ENCODE measurements at places on chromosomes 7 and 10.

DNA sequence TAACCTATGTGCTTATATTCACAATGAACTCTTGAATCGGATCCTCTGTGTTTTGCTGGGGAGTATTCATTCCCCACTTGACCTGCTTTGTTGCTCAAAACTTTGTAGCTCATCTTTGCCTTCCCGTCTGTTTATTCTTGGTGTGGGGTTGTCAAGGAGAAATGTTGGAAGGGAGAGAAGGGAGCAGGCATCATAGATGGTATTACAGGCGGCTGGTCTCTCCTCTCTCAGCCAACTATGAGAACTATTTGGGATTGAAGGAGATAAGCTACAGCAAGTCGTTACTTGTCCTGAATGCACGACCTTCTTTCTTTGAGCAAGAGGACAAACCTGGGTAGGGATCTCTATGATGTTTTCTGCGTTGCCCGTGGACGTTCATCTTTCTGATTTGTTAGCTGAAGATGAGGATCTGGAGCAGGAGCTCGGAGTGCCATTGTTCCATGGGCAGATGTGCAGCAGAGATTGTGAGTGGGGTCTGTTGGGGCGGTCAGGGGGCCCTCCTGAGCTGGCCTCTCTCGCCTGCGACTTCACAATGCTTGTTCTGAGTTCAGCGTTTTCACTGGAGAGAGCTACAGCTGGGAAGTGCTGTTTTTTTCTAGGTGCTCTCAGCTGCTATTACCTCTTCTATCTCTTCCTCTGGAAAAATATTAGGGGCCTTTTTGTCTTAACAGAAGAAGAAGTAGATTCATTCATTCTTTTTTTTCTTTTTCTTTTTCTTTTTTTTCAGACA, 126.9 kb upstream of the KLF6 start:
- DNase-seq = no peak

DNA sequence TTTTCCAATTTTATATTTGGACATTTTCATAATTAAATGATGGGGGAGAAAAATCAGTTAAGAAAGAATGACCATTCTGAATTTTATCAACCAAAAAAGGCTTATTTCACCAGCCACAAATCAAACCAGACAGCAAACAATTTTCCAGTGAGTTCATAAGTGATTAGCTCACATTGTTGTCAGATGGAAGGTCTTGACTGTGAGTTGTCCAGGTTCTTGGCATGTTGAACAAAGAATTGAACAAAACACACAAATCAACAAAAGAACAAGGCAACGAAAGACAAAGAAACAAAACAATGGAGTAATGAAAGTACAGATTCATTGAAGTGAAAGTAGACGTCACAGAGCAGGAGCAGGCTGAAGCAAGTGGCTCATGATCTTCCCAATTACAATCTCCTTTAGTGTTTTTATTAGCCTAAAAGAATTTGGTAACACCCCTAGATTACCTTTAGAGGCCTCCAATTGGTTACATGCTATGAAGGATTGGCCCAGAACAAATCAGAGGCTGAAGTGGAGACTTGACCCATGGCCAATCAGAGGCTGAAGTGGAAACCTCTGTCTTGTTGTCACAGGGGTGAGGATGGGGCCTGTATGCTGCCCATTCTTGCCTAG, 248.7 kb downstream of the NEBL start:
- DNase-seq = no peak

- DNase-seq = no peak
Observed at GRCh38 chr10:5440206-5440605, 27.8 kb downstream of the NET1 start.

DNA sequence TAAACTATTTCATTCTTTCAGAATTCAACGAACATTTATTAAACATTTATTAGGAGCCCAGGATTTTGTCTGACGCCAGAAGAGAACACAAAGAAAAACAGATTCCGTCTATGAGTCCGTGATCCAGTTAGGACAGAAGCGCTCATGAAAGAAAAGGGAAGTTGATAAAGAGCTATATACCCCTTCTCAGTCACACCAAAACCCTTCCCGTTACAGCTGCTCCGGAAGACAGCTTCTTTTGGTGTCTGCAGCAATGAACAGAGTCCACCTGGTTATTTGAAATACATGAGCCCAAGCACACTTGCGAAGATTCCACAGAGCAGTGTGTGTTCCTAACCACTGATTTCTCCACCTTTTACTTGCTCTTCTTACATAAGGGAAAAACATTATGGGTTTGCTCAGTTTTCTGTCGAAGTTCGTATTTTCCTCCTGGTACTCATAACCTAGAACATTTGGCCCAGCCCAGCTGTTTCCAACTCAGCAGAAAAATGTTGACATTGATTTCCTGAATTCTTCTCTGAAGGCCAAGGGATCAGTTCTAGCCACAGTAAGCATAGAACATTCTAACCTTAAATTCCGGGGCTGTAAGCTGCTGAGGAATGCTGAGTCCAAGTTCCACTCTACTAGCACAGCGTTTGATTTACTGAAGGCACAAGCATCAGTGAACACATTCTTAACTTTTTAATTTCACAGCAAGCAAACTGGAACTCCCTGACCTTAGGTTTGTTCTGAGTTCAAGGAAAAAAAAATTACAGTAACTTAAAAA, 206.5 kb downstream of the SORCS1 start:
- no peak for DNase-seq

DNA sequence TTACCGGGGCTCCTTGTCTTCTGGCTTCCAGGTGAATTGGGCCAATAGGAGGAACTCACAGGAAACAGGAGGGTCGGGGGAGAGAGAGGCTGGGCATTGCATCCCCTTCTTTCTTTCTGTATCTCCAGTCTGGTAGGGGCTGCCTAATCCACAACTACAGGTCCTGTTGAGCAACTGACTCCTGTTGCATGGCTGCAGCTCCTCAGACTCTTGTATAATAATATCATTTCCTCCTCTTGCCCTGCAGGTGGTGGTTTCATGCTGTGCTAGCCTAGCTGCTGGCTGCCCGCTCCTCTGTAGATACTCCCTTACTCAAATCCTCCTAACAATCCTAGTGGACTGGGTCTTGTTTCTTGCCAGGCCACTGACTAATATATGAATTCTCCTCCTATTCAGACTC, 276.5 kb upstream of the SMIM30 start:
- no peak for DNase-seq

GRCh38 chr10:130398090-130398994, 262.2 kb downstream of the GLRX3 start:
- DNase-seq = no peak

DNA sequence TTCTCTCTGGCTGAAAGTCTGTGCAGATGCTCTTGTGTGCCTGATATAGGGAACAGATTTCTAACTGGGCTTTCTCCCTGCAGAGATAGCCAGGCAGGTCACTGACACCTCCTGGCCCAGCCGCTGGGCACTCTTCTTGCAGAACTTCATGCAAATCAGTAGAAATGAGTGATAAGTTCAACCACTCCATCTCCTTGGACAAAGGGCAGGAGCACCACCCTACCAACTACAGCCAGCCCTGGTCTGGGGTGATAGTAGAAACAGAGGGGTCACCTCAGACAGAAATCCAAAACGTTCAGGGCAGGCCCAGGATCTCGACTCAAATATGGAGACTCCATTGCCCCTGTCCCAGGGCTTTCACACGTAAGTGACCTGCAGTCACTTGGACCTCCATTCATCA, 917.8 kb upstream of the ZNF722 start:
- no peak for DNase-seq

GRCh38 chr7:25429731-25430130, 201.4 kb upstream of the NPVF start:
- no peak for DNase-seq

GRCh38 chr10:96038476-96039387, 4.7 kb upstream of the CCNJ start:
- DNase-seq = no peak

- DNase-seq = no peak
Observed at GRCh38 chr7:102407910-102408309, 11.7 kb downstream of the PRKRIP1 start.

DNA sequence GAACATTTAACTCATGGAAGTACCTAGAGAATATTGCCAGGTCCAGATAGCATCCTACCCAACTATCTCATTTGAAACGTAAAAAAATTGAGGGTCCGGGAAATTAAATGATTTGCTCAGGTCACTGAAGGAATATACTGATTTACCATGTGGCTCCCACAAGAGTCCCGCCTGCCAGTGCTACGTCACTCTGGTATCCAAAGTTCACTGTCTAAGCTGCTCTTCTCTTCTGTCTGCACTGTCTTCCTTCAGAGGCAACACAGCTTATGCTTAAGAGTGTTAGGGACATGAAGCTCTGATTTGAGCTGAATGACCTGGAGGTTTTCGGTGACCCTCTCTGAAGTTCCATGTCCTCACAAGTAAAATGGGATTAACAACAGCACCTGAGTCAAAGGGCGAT, 114.6 kb downstream of the PDE1C start:
- no peak for DNase-seq

GRCh38 chr7:141012696-141013344, 1.9 kb downstream of the MRPS33 start:
- no peak for DNase-seq

GRCh38 chr7:116398672-116399071, 100.9 kb upstream of the CAV2 start:
- no peak for DNase-seq

DNA sequence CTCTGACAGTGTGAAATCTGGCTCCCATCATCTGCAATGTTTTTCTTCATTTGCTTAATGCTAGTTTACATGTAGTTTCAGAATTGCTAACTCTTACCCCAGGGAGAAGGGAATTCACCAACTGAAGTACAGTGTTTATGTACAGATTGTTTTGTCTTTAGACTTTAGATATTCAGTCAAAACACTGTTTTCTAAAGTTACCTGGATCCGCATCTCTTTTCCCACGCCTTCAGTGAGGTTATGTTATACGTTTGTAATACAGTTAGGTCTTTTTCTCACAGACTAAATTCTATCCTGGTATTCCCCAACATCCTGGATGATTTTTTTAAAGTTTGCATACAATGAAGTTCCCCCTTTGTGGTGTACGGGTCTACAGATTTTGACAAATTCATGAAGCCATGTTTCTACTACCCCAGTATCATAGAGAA, 3.2 kb upstream of the LYZL1 start:
- no peak for DNase-seq

DNA sequence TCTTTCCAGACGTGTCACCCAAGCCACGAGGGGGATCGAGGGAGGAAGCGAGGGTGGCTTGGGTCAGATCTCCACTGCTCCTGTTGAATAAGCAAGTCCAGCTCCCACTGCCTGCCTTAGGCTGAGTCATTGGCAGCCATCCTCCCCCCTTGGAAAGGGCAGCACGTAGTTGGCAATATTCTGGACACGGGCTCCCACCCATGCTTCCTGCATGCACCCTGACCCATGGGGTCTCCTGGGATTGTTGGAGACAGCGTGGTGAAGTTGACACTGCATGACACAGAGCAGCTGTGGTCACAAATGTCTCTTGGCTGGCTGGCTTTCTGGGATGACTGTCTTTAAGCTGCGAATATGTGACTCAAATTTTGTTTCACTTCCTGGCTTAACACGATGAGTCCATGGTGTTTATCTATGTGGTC, 11.2 kb downstream of the BTBD16 start:
- no peak for DNase-seq

- DNase-seq = no peak
Observed at GRCh38 chr10:26650406-26650805, 47.1 kb upstream of the PDSS1 start.

GRCh38 chr10:130652964-130653578, 516.9 kb downstream of the GLRX3 start:
- no peak for DNase-seq

- no peak for DNase-seq
Observed at GRCh38 chr10:33091201-33091600, 133.2 kb upstream of the ITGB1 start.

DNA sequence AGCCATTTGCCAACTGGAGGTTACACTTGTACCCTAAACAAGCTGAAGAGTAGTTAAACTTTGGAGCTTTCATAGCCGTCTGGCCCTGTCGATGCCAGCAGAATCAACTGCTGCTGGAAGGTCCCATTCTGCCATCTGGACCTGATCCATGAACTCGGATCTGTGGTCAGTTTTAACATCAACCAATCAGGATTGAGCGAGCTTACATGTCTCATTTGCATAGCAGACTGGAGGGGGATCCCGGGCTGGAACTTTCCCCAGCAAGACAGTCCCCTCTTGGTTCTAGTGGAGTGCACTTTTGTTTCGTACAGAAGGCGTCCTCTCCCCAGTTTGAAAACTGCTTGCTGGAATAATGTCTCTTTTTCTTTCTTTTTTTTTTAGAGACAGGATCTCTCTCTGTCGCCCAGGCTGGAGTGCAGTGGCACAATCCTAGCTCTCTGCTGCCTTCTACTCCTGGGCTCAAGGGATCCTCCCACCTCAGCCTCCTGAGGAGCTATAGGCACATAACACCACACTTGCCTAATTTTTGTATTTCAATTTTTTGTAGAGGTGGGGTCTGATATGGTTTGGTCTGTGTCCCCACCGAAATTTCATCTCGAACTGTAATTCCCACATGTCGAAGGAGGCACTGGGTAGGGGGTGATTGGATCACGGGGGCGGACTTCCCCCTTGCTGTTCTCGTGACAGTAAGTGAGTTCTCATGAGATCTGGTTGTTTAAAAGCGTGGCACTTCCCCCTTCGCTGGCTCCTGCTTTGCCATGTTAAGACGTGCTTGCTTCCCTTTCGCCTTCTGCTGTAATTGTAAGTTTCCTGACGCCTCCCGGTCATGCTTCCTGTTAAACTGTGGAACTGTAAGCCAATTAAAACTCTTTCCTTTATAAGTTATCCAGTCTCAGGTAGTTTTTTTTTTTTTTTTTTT, 42.8 kb upstream of the SEPHS1 start:
- no peak for DNase-seq

DNA sequence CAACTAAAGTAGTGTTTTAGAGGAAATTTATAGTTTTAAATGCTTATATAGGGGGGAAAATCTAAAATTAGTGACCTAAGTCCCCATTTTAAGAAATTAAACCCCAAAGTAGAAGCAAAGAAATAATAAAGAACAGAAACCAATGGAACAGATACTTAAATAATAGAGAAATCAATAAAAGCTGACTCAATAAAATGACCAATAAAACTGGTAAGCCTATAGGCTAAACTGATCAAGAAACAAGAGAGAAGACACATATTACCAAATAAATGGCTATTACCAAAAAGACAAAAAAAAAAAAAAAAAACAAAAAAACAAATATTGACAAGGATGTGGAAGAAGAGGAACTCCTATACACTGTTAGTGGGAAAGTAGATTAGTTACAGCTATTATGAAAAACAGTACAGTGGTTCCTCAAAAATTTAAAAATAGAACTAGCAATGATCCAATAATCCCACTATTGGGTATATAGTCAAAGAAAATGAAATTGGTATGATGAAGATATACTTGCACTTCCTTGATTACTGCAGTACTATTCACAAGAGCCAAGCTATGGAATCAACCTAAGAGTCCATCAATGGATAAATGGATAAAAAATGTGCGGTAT, 53.2 kb downstream of the SLC18A2 start:
- no peak for DNase-seq

GRCh38 chr10:14009371-14010100, 321.2 kb downstream of the FRMD4A start:
- DNase-seq = no peak

DNA sequence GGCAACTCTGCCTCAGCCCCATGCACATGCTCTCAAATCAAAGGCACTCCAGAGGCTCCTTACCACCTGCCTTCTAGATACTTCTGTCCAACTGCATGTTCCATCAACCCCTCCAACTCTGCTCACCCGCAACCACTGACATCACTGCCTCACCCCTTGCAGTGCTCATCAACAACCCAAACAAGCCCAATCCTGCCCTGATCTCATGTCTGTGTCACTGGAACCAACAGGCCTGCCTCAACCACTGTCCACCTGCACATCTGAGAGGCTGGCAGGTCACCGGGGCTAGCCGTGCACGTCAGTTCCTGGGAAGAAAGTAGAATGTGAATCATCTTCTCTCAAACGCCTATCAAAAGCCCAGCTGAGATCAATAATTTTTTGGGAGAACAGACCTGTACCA, 33.3 kb downstream of the CTBP2 start:
- no peak for DNase-seq

Data from forelimb muscle (tissue), 1 donor.